Stimulated activated CD8-positive, alpha-beta memory T cell treated with anti-CD3 and anti-CD28 coated beads, Interleukin-4, amount 100 ng/mL, for 1 hour (primary cell): ENCODE measurements at places on chromosomes 13 and 19.
A peak's percentile ranks its signal among the peaks of the same experiment; 100 is the strongest.

- DNase-seq: no peak
Measured at GRCh38 chr19:33781996-33782395, 14.7 kb upstream of the KCTD15 start.

DNA sequence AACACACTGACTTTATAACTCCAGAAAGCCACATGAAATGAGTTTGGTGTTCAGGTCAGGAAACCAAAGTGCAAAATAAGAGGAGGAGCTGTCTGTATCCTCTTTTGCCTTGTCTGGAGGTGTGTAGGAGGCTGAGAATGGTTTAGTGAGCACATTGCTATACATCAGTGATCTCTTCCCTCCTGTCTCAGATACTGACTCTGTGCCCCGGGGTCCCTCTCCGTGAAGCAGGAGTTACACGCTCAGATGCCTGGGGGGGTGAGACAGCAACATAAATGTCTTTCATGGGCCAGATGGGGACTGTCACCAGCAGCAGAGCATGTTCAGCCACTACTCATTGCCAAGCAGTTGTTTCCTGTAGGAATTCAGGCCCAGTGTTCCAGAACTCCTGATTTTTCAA, 285.4 kb downstream of the ATP8A2 start:
- no peak for DNase-seq

GRCh38 chr19:57395710-57396109, 6.1 kb downstream of the ZNF548 start:
- no peak for DNase-seq

- no peak for DNase-seq
Measured at GRCh38 chr13:25181597-25181996, 9.5 kb upstream of the AMER2 start.

DNA sequence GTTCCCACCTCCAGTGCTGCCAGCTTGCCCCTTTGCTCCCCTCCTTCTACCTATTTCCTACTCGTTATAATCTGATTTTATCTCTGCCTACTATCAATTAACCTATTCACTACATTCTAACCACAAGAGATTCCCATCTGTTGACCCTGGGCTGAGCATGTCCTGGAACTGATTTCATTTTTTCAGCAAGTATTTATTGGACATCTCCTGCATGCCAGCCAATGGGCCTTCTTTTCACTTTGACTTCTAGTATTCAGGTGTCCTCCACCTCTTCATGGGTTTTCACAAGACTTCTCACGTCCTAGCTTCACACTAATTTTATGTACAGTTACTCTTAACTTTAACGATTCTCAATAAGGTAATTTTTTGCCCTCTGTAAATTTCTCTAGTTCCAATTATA, 282.7 kb upstream of the KLHL1 start:
- no peak for DNase-seq

DNA sequence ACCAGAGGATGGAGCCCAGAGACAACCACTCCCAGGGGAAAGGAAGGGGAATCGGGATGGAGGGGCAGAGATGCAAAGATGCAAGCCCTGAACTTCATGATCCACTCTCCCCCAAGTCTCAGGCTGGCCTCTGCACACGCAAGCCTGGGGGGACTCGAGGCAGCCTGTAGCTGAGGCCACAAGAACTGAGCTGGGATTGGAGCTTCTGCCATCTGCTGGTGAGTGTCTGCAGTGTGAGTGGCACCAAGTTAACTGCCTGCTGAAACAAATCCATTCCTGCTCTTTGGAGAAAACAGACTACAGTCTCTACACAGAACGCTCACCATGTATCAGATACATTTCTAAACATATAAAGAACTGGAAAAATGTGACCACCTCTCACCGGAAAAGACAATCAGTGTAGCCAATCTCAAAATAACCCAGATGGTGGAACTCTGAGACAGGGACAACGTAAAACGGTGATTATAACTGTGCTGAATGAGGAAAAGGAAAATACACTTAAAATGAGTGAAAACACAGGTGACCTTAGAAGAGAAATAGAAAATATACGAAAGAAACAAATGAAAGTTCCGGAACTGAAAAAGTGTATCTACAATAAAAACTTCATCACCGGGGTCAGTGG, 62.1 kb downstream of the KLF2 start:
- peak; percentile 33 for DNase-seq

DNA sequence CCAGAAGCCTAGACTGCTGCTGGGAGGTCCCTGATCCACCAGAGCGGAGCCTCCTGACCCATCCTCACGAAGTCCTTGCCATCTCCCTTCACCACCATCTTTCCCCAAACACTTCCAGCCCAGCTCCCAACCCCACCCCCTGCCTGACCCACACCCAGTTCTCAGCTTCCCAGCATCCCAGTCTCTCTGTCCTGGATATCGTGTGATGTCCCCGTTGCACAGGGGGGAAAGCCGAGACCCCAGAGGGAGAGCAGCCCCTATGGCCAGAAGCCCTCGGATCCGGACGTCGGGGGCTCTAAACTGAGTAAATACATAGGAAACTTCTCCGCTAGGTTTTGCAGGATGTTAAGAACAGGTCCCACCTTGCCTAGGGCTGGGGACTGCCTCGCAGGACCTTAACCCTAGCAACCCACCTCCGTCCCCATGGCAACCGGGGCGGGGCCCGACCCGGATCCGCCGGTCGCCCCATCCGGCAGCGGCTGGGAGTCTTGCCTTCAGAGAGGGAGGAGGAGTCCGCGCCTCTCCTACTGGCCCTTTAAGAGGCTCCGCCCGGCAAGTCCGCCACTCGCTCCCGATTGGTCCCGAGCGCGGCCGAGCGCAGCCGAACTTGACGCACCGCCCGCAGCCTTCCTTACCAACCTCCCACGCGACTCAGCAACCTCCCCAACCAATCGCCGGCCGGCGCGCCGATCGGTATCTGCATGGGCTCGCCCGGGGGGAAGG, 451 bp upstream of the HMG20B start:
- peak; percentile 98 for DNase-seq

- DNase-seq: no peak
Measured at GRCh38 chr13:111228262-111229144, 91.9 kb upstream of the TEX29 start.

- DNase-seq: no peak
Measured at GRCh38 chr19:13864046-13864666, 12.8 kb upstream of the NANOS3 start.

- DNase-seq: no peak
Measured at GRCh38 chr19:15266683-15267082, 34.4 kb upstream of the EPHX3 start.

- DNase-seq: no peak
Measured at GRCh38 chr19:1213391-1214286, 8.1 kb downstream of the STK11 start.
